ENCODE measurements at places on chromosomes 5 and 9.

DNA sequence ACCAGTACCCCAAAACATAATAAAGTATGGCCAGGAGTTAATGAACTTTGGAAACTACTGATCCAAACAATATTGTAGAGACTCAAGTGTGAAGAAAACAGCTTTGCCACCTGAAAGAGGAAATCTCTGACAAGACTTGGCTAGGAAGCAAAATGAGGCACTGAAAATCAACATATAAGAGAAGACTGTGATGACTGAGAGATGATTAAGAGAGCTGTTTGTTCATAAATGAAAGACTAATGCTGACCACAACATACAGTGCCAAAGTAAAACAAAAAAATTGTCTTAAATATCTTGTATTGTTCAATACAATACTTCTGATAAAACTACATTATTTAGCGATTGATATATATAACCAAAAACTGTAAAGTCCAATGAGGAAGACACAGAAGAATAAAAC lies 7.2 kb downstream of the RC3H2 start:
- DNase-seq, result no peak

- DNase-seq, result no peak
Measured at GRCh38 chr5:166369807-166370206, 1921.6 kb upstream of the WWC1 start.

GRCh38 chr5:131609774-131610173 lies 25.3 kb downstream of the RAPGEF6 start:
- no peak for DNase-seq

DNA sequence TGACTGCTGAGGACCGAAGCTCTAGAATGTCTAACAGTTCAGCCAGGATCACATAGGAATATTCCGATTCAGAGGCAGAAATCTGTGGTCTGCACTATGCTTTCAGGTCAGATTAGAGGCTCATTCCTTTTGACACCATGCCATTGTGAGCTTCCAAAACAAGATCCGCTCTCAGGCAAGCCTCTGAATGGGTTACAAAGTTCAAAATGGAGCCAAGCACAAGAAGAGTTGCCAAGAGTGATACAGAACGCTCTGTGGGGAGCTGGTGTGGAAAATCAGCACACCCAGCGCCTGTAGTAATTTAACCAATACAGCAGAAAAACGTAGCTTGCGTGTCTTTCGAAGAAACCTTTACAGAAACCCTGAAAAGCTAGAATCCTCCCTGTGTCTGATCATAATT lies 33.3 kb upstream of the FAT2 start:
- no peak for DNase-seq

DNA sequence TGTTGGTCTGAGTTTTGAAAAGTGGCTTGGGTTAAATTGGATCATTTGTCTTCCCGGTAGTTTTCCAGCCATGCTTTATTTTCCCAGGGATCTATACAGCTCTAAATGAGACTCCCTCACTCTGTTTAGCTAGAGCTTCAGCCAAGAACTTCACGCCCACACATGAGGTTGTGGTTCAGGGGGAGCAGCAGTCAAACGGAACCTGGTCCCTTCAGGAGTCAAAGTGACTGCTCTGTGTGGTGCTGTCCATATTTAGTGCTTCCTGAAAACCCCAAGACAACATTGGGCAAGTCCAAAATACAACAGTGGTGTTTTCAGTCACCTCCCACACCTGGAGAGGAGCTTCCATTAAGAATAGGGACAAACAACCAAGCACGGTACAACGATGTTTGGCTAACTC lies 90.5 kb downstream of the ANKH start:
- no peak for DNase-seq

GRCh38 chr5:68271124-68271523 lies 55.6 kb downstream of the PIK3R1 start:
- no peak for DNase-seq

- DNase-seq, result no peak
Measured at GRCh38 chr9:111144741-111145140, 106.5 kb upstream of the LPAR1 start.

- DNase-seq, result no peak
Measured at GRCh38 chr5:54862036-54862435, 123.4 kb downstream of the ESM1 start.

DNA sequence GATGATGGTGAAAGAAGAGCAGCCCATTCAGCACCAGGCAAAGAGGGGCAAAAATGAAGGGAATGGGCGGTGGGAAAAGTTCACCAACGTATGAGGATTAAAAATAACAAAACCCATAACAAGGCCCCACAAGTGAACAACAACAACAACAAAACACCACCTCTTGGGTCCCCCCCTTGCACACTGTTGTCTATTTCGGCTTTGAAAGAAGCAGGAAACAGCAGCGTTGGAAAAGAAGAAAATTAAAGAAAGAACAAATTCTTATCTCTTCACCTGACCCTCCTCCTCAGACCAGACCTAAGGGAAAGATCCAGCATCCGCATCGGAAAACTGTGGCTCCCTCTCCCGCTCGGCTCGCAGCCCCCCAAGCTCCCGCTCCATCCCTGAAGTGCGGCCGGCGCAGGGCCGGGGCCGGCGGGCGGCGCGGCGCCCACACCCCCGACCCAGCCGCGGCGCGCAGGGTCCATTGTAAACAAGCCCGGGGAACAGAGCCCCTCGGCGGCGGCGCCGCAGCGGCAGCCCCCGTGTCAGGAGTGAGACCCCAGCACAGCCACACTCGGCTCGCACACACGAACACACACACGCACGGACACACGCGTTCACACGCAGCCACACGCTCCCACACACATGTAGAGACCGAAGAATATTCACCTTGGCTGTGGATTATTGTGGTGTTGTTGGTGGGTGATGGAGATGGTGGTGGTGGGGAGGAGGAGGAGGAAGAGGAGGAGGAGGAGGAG lies 535 bp downstream of the RFX3 start:
- peak; percentile 61 for DNase-seq

DNA sequence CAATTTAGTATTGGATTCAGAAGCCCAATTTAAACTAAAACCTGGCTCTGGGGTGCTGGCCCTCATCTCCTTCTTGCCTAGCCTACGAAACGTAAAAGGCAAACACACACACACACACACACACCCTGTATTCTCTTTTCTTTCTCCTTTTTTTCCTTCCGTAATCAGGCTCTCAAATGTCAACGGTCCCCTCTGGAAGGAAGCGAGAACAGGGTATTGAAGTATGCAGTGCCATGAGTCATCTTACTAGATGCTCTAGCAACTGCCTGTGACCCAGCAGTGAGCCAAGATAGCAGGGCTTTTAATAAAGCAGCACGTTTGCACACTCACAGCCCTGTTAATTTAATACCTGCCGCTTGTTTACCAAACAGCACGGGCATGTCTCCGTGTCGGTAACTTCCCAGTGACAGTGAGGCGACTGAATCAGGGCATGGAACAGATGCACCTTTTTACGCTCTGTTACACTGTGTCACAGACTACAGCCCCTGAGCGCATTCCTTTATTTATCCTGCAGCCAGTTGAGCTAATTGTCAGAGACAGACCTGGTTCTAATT lies 243.8 kb downstream of the BNC2 start:
- DNase-seq, result no peak

- DNase-seq, result no peak
Measured at GRCh38 chr9:35905912-35906679, at the start of gene HRCT1. Gene HRCT1 (plus strand): TSS chr9:35906202. CDS start chr9:35906288, 86 bp downstream.
